ENCODE measurements at places on chromosomes 2 and 18.

- DNase-seq = no peak
Measured at GRCh38 chr2:230422149-230422548, 6.1 kb downstream of the SP100 start.

GRCh38 chr2:96393989-96394761 lies 58.6 kb downstream of the NCAPH start:
- DNase-seq = no peak

DNA sequence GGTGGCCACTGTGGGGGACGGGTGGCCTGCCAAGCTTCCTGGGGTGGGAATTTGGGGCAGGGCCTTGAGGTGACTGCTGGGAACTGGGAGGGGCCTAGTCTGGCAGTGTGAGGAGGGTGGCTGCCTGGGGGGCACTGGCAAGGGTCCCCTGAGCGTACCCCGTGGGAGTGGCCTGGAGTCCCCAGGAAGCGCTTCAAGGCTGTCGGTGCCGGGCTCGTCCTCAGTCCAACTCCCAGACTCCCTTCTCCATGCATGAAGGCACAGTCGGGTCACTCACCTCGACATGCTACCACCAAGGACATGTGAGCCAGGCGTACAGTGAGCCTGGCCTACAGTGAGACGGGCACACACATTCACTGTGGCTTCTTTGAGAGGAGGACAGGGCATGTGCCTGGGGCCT lies 105.3 kb downstream of the SMIM21 start:
- no peak for DNase-seq

- no peak for DNase-seq
Measured at GRCh38 chr18:55375930-55376329, 212.1 kb downstream of the TCF4 start.

DNA sequence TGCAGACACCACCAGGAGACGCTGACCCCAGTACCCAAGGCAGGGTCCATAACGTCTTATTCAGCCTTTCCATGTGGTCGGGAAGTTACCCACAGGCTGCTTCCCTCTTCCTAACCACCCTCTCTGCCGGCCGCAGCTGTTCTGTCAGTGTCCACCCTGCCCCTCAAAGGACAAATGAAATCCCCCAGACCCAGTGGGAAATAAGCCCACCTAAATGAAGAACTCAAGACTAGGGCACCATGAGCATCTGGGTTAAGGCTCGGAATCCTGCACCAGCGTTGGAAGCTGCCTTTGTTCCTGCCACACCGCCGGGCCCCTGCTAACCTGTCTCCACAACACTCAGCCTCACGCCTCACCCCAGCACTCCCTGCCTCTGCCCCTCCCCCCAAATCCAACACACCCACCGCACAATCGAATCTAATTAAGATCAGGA lies 21.7 kb downstream of the BCL11A start:
- DNase-seq = no peak

- no peak for DNase-seq
Measured at GRCh38 chr2:31057691-31058090, 80.5 kb downstream of the GALNT14 start.

- no peak for DNase-seq
Measured at GRCh38 chr2:115214050-115214449, 771.6 kb downstream of the DPP10 start.

DNA sequence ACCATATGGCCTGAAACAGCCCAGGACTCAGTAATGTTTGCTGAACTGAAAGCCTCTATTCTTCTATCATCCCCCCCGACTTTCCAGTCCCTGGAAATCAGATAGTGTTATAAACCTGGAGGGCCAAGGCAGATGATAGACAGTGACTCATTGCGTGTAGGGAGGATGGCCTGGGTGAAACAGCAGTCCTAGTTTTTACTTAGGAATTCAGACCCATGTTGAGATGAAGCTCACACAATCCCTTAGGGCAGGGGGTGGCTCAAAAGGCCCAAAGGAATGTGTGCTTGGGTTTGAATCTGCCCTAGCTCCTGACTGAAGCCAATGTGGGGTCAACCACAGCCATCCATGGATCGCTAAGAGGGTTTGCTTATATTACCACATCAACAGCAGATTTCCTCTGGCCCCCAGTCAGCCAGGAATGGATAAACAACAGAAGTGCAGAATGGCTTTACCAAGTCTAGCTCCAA lies 43.9 kb upstream of the STPG4 start:
- DNase-seq = no peak

DNA sequence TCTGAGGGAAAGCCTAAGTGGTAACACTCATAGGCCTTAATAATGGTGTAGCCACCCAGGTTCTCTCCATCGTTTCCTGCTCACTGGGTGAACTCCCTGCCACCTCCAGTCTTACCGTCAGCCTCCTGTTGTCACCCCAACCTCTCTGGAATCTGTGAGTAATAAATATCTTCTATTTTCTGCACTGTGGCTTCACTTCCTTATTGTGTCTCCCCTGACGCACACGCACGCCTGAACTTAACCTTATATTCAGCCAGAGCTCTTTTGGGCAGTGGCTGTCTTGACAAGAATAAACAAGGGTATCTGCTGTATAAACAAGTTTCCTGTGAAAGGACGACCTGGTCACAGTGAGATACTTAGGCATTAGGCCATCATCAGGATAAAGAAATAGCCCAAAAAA lies 467.2 kb downstream of the SPAG16 start:
- DNase-seq = no peak

- no peak for DNase-seq
Measured at GRCh38 chr2:65220432-65221131, 7.0 kb upstream of the ACTR2 start.

DNA sequence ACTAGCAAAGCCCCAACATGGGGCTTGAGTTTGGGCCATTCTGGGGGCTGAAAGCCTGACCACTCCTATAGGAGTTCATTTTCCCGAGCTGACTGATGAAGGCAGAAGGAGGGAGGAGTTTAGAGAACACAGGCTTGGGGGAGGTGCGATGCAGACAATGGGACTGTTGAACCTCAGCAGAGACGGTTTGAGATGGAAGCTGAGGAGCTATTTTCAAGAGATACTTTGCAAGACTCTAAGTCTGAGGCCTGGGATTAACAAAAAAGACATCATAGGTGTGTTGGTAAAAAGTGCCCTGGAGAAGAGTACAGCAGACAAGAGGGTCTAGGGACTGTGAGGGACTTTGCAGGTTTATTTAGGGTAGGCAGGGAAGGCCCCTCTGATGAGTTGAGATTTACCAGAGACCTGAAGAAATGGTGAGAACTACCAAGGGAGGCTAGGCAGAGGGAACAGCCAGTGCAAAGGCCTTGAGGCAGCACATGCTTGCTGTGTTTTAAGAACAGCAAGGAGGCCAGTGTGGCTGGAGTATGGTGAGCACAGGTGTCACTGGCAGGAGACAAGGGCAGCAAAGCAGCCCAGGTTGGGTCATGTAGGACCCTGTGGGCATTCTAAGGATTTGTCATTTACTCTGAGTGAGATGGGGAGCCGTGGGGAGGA lies 31.6 kb downstream of the PCBP1 start:
- no peak for DNase-seq

GRCh38 chr2:210459407-210459806 lies 17.2 kb downstream of the LANCL1 start:
- DNase-seq = no peak

DNA sequence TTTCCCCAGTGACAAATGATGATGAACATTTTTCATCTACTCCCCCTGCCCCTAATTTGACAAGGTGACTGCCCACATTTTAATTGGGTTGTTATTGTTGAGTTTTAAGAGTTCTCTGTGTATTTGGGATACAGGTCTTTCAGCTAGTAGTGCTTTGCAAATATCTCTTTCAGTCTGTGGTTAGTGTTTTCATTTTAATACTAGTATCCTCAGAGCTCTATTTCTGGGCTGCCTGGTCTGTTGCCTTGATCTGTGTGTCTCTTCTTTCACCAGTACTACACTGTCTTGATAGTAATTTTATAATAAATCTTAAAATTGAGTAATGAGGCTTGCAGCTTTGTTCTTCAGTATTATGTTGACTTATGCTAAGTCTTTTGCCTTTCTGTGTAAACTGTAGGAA lies 19.7 kb downstream of the EIF5B start:
- no peak for DNase-seq
